ENCODE measurements at places on chromosomes 2 and 18. TPM values are rescaled to one million over a fixed set of nuclear protein-coding genes. Genes with fewer than 3 reads are reported as not detected.

- DNase-seq = peak; percentile 1
These were observed 9.4 kb upstream of the IL1RL1 start for GRCh38 chr2:102301867-102302362.

DNA sequence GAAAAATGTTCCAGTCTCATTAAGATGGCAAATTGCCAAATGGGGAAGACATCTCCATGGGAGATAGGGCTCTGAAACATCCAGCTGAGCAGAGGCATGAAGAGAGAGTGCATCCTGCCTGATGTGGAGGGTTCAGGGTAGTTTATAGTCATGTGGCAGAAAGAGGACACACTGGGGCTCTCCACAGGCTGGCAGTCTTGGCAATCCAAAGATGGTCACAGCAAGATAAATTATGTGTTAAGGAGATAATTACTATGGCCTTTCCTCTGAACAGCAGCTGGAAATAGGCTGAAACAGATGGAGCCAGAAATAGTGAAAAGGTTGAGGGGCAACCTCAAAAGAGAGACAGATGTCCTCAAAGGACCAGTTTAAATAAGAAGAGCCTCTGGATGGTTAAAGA, 97.2 kb downstream of the DCC start:
- DNase-seq = no peak

DNA sequence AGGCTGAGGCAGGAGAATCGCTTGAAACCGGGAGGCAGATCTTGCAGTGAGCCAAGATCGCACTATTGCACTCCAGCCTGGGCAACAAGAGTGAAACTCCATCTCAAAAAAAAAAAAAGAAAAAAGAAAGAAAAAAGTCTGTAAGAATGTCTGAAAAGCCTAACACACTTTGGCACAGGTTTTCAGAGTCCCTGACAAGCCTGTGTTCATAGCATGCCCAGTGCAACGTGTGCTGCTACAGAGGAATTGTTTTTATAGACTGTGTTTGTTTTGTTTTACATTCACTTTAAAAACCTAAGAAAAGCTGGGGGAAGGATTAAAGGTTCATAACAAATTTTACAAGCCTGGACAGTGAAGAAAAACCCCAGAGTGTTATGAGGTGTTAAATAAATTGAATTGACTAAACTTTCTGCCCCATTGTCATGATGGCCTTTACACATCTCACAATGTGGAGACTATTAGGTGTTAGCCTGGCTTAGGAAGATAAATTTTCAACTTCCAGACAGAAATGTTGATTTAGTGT, 55.2 kb downstream of the RBM43 start:
- DNase-seq = no peak

GRCh38 chr2:152613235-152613634, 104.0 kb downstream of the PRPF40A start:
- DNase-seq = no peak

NT5DC4 gene
- not detected for total RNA-seq

GRCh38 chr2:141392517-141393213, 738.2 kb downstream of the LRP1B start:
- DNase-seq = no peak

SPATA3 gene
- total RNA-seq = not detected

GRCh38 chr2:151795646-151796240, 32.5 kb downstream of the ARL5A start:
- DNase-seq = no peak

- DNase-seq = no peak
These were observed 819 bp upstream of the KLF11 start for GRCh38 chr2:10042301-10043161.

- DNase-seq = no peak
These were observed 109.6 kb upstream of the CDC42EP3 start for GRCh38 chr2:37781028-37781427.
